ENCODE measurements at places on chromosomes 1 and 21.

- DNase-seq, result no peak
Measured at GRCh38 chr1:99768524-99769245, 2.2 kb upstream of the FRRS1 start.

DNA sequence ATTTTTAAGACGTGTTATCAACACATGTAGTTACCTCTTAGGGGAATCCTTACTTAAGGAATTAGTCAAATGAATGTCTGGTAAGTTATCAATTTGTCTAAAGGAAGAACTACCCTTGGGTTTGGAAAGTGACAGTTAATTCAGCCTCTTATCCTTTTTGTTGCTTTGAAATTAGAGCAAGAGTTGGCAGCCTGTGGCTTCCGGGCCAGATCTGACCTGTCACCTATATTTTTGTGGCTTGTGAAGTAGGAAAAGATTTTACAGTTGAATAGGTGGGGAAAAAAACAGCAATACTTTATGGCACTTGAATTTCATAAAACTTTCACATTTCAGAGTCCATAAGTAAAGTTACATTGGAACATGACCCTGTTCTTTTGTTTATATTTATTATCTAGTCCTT, 5.5 kb downstream of the MRPS6 start:
- DNase-seq, result no peak

DNA sequence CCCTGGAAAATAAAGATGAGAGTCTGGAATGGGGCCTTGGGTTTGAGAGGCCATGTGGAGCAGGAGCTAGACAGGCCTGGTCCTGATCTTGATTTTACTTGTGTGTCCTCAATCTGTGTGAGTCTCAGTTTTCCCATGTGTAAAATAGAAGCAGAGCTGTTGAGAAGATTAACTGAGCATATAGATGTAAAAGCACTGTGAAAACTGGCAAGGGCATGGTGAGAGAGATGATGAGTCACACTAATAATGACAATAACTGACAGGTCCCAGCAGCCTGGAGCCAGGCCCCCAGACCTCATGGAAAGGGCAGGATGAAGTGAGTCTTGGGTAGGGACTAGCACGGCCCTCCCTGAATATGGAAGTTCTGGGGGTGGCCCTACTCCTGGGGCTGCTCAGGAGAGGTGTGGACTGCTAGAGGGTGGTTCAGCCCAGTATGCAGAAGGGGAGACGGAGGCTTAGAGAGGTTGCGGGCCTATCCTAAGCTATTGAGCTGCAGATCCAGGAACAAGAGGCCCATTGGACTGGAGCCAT, 2.8 kb upstream of the AHDC1 start:
- no peak for DNase-seq

- DNase-seq, result no peak
Measured at GRCh38 chr21:44395260-44395659, 41.8 kb downstream of the TRPM2 start.

DNA sequence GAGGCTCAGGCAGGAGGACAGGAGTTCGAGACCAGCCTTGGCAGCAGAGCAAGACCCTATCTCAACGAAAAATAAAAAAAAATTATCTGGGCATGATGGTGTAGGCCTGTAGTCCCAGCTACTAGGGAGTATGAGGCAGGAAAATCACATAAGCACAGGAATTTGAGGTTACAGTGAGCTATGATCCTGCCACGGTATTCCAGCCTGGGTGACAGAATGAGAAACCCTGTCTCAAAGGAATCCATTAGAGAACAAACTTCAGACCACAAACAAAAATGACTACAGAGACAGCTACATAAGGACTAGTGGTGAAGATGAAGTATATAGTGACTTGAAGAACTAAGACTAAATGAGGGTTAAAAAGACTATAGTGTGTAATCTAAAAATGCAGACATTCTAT, 233.1 kb downstream of the RERE start:
- DNase-seq, result no peak

- no peak for DNase-seq
Measured at GRCh38 chr1:99180915-99181314, 83.4 kb upstream of the PLPPR4 start.

DNA sequence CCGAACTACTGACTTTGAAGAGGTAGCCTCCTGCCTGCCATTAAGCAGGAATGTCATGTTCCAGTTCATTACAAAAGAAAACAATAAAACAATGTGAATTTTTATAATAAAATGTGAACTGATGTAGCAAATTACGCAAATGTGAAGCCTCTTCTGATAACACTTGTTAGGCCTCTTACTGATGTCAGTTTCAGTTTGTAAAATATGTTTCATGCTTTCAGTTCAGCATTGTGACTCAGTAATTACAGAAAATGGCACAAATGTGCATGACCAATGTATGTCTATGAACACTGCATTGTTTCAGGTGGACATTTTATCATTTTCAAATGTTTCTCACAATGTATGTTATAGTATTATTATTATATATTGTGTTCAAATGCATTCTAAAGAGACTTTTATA, 159.8 kb upstream of the SGIP1 start:
- no peak for DNase-seq

- DNase-seq, result no peak
Measured at GRCh38 chr1:1899266-1899966, 8.5 kb upstream of the GNB1 start.

GRCh38 chr1:30852026-30852425, 56.5 kb downstream of the SDC3 start:
- DNase-seq, result no peak

- DNase-seq, result no peak
Measured at GRCh38 chr1:183241471-183241870, 55.4 kb downstream of the LAMC2 start.

DNA sequence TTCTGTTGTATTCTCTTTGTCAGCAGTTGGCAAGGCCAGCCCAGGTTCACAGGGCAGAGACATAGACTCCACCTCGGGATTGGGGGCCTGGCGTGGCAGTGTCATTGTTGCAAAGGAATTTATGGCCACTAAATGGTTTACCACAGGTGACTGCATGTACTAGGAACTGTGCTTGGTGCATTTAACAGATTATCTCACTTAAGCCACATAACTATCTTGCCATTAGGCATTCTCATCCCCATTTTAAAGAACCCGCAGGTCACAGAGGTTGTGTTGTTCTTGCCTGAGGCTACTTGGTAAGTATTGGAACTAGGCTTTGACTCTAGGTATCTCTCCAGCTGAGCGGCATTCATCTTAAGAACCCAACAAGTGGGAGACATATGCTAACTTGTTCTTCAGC, 9.7 kb downstream of the TLCD4 start:
- DNase-seq, result no peak

- no peak for DNase-seq
Measured at GRCh38 chr21:36478941-36479340, 981 bp downstream of the CLDN14 start.

GRCh38 chr1:164583835-164584539, 25.0 kb downstream of the PBX1 start:
- DNase-seq, result no peak

DNA sequence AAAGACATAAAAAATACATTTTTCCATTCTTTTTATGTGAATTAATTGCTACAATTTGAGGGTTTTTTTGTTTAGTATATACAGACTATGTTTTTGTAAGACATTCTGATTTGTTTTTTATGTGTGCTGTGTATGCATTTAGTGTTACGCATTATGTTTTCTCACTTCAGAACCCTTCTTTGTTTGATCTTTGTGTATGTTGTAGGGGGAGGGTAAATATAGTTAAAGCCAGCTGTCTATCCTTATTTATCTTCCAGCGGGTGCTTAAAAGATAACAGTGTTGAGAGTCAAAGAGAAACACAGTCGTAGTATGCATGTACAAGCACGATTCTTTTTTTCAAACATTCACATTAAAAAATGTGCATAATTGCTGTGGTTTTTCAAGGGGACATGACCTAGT, 97.5 kb upstream of the KIAA1614 start:
- DNase-seq, result no peak

- no peak for DNase-seq
Measured at GRCh38 chr1:35490250-35490649, 67.0 kb downstream of the KIAA0319L start.

DNA sequence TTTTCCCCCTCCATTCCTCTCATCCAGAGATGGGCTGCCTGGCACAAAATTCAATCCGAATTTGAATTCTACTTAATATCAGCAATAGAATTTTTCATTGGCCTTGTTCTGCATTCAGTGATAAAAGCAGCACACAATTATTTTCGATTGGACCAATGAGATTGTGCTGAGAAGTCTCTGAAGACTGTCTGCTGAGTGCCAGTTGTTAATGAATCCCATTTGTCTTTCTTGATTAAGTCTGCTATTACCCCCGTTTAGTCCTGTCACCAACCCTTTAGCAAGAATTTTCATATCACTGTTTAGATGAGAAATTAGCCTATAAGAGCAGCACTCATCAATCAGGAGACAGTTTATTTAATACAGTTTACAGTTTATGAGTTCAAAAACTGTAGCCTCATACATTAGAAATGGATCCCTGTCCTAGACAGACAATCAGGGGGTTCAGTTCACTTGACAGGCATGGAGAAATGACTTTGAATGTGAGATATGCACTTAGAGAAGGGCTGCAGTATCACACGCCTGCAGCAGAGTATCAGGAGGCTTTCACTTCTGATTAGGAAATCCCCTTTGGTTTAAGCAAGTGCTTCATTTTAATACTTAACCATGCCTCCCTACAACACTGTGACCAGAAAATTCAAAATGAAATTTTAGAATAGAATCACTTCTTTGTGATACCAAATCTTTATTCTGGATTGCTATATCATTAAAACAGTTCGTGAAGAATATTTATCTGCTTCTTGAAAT, 304.7 kb upstream of the PTBP2 start:
- no peak for DNase-seq

DNA sequence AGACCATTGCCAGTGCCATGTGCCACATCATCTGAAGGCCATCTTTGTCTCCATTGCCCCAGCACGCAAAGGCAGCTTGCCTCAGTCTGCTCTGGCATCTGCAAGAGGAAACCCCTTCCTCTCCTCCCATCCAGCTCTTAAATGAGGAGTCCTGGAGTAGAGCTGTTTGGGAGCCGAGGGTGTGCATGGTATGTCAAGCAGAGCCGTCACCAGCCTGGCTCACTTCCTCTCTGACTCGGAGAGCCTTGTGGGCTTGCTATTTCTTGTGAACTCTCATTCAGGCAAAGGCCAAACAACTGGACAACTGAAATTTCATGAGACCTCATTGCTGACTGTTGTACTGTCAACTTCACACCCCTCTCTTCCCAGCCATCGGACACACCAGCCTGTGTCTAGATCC, 143.9 kb downstream of the SIPA1L2 start:
- no peak for DNase-seq

GRCh38 chr1:1326075-1326605, 1.5 kb downstream of the CPTP start:
- no peak for DNase-seq

- DNase-seq, result no peak
Measured at GRCh38 chr1:210231846-210232510, 618 bp upstream of the SERTAD4 start.

GRCh38 chr1:154975409-154976059, 1.1 kb downstream of the CKS1B start:
- no peak for DNase-seq

DNA sequence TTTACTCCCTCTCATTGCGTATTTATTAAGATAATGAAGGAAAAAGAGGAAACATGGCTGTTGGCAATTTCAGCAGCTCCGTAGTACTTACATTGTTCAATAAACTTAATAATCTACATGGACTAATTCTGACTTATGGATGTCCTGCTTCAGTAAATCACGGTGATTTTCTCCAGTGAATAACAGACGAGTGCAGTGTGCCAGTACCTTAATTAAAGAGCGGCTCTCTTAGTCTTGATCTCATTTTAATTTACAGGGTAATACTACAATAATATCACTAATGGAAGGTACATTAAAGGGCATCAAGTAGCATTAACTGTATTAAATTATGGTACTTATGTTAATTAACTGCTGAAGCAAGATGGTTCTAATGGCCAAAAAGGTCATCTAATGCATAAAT, 187.2 kb downstream of the NTNG1 start:
- DNase-seq, result no peak

- DNase-seq, result no peak
Measured at GRCh38 chr1:234556245-234556943, 53.6 kb downstream of the IRF2BP2 start.

DNA sequence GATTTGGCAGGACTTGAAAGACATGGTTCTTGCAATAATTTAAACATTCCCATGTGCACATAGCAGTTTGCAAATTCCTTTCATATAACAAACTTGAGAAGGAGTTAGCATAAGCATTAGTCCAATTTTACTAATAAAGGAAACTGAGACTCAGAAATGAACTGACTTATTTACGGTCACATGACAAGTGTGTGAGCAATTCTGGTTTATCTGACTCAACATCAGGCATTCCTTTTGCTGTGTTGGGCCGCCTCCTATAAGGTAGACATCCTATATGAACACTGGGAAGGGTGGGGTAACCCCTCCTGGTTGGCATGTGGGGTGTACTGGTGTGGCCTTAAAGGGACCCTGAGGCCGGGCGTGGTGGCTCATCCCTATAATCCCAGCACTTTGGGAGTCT, 8.5 kb upstream of the CPT2 start:
- DNase-seq, result no peak

DNA sequence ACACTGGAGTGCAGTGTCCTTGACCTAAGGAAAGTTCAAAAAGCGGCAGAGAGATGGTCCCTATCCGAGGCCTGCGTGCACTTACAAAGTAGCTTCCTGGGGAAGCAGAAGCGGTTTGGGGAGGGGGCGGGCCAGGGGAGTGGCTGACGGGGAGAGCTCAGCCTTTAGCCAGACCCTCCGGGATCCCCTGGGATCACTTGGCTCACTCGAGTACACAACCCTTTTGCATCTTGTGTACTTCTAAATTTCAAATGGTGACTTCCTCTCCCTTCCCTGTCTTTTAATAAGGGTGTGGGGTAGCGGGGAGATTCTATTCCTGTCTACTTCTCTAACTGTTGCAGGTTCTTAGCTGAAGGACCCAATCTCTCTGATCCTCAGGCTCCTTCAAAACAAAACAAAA, 18.1 kb upstream of the SNX27 start:
- DNase-seq, result no peak

DNA sequence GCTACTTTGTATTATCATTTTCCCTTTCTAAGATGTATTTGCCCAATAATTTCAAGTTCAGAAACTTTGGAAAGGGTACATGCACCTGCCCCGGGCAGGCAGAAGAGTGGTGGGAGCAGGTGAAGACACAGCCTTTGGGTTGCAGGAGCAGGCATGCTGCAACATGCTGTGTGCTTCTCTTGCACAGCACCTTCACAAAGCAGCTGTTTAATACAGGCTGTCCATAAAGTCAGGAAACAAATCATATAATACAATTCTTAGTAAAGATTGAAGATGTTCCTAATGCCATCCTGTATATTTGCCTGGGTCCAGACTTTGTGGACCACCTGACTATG, 182.9 kb downstream of the ZNF281 start:
- DNase-seq, result no peak

DNA sequence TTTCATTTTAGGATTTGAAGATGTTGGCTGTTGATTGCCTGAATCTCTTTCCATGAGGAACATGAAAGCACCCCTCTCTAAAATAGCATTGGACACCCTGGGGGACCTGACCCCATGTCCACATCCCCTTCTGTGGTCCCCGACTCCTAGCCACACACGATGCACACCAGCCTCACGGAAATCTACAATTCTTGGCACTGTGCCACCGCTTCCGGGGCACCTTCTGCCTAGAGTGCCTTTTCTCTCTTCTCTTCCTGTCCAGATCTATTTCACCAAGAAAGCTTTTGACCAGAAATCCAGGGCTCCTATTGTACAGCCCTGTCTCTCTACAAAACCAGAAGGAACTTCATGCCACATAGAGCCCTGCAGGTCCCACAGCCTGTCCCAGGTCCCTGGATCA, 50.3 kb downstream of the MYSM1 start:
- DNase-seq, result no peak
